Brain pericyte (primary cell): ENCODE measurements at places on chromosomes 13 and 19.
A peak's percentile ranks its signal among the peaks of the same experiment; 100 is the strongest.

- no peak for DNase-seq
Measured at GRCh38 chr13:99363949-99364348, 56.8 kb upstream of the GPR183 start.

- no peak for DNase-seq
Measured at GRCh38 chr19:17245535-17245984, at the start of gene NR2F6. NR2F6 (minus strand) TSS chr19:17245919; CDS start chr19:17245220, 699 bp downstream.

DNA sequence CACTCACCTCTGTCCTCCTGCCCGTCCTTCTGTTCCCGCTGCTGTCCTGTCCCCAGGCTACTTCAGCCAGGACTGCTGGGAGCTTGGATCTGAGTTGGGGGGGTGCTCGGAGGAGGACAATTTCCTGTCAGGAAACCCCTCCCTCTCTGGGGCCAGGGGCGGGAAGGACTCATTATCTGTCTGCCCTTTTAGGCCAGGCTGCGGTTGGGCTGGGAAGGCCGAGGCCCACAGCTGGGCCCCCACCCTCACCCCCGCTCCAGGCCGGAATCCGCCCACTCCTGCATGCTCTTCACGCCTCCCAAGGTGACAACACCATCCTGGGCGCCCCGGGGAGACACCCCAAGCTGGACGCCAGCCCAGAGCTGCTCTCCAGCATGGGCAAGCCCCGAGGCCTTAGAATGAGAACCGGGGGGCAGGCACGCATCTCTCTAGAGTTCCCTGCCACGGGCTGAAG, at the start of gene EXOC3L2:
TSS of gene EXOC3L2 (minus strand) at position 74 of the 454 bp plus-strand sequence. CDS start 6,362 bp downstream, outside the sequence.
- DNase-seq, result no peak

DNA sequence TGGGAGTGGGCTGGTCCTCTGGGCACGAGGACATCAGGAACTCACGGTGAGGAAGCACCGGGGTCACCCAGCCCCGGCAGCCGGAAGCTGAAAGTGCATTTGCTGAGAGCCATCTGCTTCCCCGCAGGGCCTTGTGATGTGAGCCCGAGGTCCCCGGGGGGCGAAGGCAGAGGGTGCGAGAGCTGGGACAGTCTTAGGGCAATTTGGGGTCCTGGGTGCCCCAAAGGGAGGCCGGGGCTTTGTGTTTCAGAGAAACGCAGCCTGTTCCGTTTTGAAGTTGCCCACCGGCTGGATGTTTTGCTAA, 4.8 kb downstream of the F2RL3 start:
- DNase-seq, result no peak

- no peak for DNase-seq
Measured at GRCh38 chr19:56261145-56261544, 11.4 kb upstream of the EDDM13 start.

- no peak for DNase-seq
Measured at GRCh38 chr19:31535691-31536460, 186.6 kb upstream of the TSHZ3 start.

- DNase-seq, result no peak
Measured at GRCh38 chr13:42036711-42037110, 11.7 kb upstream of the DGKH start.

- peak; percentile 25 for DNase-seq
Measured at GRCh38 chr19:36528921-36529518, 949 bp upstream of the ZNF260 start.

- no peak for DNase-seq
Measured at GRCh38 chr19:2491130-2491801, 15.3 kb downstream of the GADD45B start.

GRCh38 chr19:35327642-35328041, 1.3 kb upstream of the CD22 start:
- DNase-seq, result no peak

DNA sequence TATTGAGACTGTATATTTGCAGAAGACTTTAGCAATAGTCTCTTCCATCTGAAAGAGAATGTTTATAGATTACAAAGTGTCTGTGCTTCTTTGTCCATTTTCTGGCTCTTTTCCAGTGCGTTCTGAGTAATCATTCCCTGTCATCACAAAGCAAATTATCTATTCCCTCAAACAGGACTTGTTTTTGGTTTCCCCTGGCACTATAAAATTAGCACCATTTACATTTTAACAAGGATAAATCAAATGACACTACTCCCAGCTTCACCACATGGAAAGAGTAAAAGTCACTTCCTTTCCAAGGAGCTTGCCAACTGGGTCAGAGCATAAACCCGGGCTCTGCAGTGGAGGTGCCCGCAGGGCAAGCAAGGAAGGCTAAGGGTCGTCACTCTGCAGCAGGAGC, 88.1 kb downstream of the SHISA2 start:
- DNase-seq, result no peak

DNA sequence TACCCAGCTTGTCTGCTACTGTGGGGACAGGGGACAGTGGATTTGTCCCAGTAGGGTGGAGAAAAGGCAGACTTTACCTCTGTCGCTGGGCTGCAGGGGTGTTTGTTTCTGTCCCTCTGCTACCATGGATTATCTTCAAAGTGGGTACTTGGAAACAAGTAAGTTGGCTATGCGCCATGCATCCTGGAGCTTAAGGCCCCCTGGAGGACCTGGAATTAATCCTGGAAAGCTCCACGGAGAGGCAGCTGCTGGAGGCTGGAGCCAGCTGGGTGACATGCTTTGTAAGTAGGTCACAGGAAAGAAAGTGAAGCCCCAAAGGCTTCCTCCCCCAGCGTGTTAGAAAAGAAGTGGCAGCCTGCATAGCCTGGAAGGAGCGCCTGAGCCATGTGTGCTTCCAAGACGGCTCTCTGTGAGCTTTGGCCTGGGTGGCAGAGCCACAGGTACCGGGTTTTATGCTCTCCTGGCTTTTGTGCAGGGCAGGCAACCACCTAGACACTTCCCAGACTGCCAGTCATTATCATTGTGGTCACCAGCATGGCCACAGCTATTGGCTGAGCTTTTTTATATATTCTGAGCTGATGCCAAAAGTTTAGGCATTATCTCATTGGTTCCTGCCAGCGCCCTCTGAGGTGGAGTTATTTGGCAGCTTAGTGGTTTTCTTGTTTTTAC, 9.5 kb downstream of the B3GLCT start:
- no peak for DNase-seq

DNA sequence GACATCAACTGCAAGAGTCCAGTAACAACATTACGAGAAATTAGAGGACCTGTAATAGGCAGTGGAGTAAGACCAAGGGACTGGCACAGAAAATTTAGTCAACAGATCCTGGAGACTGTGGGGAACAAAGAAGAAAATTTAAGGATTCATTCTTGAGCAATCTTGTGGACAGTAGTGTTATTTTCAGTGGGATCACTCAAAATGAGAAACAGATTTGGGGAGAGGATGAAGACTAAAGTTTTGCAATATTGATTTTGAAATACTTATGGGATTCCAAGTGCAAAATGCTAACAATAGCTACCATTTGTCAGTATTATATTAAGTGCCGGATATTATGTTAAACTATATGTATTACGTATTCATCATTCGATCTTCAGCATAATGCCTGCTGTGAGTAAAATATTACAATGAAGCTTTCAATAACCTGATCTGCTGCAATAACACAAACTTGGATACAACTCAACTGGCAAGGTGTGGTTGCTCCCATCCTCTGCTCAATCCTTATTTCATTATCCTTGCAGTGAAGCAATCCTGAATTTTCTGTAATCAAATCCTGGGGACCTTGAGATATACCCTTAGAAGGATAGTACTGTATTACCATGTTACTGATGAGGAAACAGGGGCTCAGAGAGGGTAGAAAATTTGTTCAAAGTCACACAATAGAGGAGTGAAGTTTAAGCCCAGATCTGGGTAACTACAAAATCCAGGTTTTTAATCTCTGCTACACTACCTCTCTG, 84.2 kb downstream of the SACS start:
- no peak for DNase-seq

DNA sequence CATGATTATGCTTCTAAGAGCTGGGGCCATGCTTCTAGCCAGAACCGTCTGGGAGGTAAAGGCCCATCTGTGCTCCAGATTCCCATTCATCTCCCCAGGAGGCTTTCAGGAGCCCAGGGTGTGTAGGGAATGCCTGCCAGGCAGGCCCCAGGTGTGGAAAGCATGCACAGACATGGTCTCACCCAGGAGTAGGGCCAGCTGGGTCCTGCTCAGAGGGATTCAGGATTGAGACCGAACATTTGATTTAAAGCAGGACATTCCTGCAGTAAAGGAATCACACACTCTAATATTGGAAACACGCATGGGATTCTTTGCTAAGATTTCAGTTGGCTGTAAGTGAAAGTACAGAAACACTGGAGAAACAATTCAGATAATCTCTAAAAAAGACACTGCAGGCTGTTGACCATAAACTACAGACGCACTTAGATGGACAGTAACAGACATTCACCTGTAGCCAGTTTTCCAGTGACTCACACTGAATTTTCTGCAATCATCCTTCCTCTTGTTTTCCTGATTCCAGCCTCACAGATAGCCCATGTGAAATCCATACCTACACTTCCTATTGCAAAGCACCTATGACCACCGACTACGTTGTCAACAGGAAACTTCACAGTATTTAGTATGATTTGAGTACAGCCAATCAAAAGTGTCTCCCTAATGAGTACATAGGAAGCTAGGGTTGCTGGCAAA, 257.8 kb downstream of the TBC1D4 start:
- no peak for DNase-seq

GRCh38 chr19:44814517-44814916, 5.6 kb downstream of the BCAM start:
- no peak for DNase-seq

DNA sequence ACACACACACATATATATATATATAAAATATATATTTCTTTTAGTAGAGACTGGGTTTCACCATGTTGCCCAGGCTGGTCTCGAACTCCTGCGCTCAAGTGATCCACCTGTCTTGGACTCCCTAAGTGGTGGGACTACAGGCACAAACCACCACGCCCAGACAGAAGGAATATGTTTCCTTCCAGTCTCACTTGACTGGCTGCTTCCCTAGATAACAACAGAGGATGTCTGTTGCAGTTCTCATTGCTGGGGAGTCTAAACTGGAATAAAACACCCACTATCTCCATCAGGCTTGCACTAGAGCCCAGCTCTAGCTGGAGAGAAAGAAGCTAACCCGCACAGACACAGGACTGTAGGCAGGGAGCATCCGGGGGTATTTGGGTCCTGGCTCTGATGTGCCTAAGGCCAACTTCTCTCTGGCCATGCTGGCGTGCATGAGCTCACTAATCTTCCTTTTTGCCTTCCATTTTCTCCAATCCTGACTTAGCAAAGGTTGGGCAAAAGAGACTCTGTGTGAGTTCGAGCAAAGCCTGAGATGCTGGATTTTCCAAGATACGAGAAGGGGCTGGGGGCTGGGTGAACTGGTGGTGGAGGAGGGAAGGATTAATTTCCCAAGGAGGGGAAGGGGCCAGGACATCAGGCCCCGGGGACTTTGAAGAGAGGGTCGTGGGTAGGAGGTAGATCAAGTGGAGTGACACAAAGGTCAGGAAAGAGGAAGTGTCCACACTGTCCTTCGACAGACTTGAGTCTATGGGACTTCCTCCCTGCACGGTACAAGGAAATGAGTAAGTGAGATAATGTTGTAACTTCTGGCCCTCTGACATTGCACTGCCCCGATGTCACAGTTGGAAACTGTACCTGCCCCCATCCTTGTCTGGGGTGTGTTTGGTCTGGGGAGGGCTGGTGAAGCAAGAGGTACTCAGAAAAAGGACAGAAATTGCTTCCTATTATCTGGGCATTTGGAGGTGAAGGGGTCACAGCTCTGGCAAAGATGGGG, 22.5 kb upstream of the ALOX5AP start:
- no peak for DNase-seq

- no peak for DNase-seq
Measured at GRCh38 chr19:41492843-41493242, 49.9 kb downstream of the ERICH4 start.

- DNase-seq, result peak; percentile 25
Measured at GRCh38 chr19:44635581-44636438, 7.9 kb upstream of the PVR start.

DNA sequence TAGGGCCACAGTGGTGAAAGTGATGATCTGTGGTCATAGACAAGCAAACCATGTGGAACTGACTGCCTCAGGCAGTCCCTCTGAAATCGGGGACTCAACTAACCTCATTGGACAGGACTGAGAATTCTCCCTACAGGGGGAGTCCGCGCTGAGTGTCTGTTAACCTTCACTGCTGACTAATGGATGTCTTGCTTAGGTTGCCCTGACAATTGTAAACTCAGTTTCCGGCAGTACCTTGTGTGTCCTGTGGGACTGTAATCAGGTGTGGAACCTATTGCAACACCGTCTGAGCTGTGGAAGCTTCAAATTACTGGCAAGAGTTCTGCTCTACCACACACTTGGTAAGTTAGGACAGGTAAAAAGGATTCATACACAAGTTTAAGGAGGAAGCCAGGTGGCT, 21.8 kb downstream of the ZNF77 start:
- no peak for DNase-seq

GRCh38 chr13:24613128-24613527, 67.1 kb upstream of the ATP12A start:
- no peak for DNase-seq

DNA sequence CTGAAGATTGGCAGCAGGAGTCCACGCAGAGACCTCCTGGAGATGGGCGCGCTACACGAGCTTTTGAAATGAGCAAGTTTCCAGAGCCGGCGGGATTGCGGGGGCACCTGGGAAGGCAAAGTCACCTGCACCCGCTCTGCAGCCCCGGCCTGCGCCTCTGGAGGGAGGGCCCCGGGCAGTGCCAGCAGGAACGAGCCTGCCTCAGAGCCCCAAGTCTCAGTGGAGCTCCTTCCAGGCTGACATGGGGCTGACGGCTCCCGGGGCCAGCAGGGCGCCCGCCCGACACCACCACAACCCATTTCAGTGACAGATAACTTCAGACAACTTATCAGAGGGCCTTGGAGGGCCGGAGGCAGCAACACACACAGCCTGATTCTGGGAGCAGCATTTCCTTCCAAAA, 45.0 kb downstream of the RASA3 start:
- no peak for DNase-seq

- no peak for DNase-seq
Measured at GRCh38 chr19:32843716-32844245, 25.8 kb downstream of the SLC7A9 start.

GRCh38 chr19:12796146-12797071, 5.1 kb downstream of the JUNB start:
- no peak for DNase-seq

DNA sequence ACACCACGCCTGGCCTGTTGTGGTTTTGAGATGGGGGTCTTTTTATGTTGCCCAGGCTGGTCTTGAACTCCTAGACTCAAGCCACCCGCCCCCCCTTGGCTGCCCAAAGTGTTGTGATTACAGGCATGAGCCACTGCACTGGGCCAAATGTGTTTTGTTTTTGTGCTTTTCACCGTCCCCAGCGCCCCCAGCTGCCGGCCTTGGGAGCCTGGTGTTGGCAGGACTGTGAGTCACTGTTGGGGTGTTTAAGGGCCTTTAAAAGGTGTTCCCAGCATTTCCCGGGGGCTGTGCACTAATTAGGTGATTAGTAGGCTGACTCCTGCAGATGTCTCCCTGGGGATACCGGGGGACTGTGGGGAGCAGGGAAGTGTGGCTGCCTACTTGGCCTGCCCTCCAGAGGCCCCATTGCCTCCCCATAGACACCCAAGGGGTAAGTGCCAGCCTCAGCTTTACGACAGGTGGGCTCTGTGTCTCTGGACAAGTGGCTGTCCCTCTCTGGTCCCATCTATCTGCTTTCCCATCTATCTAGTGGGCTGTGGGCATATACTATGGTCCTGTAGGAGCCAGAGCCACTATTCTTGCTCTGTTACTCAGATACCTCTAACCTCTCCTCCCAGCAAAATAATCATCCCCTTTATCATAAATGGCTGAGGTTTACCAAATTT, 11.8 kb upstream of the TLE5 start:
- no peak for DNase-seq

GRCh38 chr13:31311921-31312320, 112.1 kb downstream of the B3GLCT start:
- DNase-seq, result no peak

GRCh38 chr13:49464621-49465325, 20.7 kb downstream of the SETDB2 start:
- DNase-seq, result peak; percentile 3
